Activated CD8-positive, alpha-beta memory T cell treated with anti-CD3 and anti-CD28 coated beads for 1 hour (primary cell): ENCODE measurements at places on chromosomes 1 and 21.

- DNase-seq = no peak
Observed at GRCh38 chr1:212721388-212722247, 22.0 kb upstream of the BATF3 start.

- no peak for DNase-seq
Observed at GRCh38 chr1:47835409-47835808, 161.8 kb downstream of the TRABD2B start.

DNA sequence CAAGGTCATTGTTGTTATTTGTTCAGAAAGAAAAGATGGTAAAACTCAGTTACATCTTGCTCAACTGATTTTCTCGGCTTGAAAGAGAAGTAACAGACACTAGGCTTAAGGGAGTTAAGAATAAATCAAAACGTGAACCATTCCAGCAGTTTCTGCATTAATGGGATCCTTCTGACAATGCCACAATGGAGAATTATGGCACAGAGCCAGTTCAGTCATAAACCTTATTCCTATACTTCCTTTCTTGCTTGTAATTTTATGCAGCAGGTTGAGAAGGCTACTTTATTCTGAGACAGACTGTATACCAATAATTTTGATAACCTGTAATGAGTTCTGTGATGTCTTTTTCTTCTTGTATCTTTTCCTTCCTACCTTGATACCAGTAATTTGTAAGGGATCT, 167.0 kb downstream of the C1orf21 start:
- DNase-seq = no peak

GRCh38 chr1:198156745-198157240, at the start of gene NEK7:
Gene NEK7 (plus strand): TSS chr1:198156998. CDS start chr1:198232581, 75,583 bp downstream.
- DNase-seq = peak; percentile 36

DNA sequence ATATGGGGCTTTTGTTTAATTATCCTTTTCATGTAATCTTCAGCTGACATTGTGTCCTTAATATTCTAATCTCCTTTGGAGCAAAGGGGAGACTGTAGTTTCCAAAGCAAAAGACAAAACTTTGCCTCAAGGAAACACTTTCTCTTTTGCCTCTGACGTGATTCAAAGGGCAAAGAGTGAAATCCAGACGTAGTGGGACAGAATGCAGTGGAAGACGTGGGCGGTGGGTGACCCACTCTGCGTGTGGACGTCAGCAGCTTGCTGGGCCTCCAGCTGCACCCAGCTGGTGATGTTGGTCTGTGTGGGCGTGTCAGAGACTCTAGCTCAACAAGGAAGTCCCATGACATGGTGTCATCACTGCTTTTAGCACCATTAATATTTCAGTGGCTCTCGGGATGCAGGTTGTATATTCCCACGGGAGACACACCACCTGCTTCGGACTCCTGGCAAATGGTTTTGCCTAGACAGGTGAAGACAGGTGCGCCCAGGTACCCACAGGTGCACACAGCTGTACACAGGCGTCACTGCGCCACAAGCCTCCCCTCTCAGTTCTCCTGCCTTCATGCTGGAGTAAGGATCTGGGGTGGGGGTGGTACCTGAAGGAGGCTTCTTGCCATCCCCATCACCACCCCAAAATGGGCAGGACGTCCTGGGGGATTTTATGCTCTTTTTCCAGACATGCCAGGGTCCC, 292.1 kb upstream of the VAMP3 start:
- DNase-seq = no peak

DNA sequence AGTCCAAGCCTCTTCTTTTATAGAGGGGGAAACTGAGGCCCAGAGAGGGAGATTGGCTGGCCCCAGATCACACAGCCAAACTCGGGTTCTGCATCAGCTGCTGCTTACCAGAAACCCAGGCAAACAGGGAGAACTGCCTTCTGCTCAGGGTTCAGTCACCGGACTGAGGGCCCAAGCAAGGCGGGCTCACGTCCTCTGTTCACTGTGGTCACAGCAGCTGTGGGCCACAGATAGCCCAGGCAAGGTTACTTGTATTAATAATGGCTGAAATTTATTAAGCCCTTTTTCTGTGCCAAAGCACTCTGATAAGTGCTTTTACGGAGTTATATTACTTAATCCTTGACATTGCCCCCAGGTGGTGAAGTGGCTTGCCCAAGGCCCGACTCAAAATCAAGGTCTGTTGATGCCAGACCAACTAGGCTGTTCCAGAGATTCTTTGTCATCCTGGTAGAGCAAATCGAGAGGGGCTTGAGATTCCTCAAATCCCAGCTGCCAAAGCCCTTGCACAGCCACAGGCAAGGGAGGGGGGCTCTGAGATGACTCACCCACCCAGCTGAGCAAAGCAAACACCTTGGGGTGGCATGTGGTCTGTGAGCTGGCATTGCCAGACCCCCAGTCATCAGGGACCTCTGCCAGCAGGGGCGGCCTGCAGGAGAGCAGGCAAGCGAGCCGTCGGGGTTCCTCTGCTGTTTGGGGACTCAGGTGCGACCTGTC, 36.5 kb downstream of the EPHB2 start:
- no peak for DNase-seq

GRCh38 chr1:217138173-217138765, 415.0 kb upstream of the ESRRG start:
- no peak for DNase-seq
